ENCODE measurements at places on chromosomes 11 and 22.

GRCh38 chr22:17114173-17114897, 6.8 kb downstream of the TMEM121B start:
- DNase-seq = no peak

DNA sequence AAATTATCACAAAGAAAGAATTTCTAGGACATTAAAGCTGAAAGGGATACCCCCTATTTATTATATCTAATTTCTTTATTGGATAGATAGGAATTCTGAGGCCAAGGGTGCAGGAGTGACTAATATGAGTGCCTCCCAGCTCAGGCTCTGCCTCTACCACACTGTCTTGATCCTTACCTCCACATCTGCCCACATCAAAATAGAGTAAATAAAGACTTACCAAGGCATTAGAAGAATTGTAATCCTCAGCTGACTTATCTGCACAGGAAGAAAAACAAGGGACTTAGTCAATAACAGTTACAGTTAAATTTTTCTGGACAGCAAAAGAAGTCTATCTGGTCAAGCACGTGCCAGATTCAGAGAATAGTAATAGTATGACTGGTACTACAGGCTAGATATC, 72.6 kb upstream of the GDPD4 start:
- DNase-seq = no peak

DNA sequence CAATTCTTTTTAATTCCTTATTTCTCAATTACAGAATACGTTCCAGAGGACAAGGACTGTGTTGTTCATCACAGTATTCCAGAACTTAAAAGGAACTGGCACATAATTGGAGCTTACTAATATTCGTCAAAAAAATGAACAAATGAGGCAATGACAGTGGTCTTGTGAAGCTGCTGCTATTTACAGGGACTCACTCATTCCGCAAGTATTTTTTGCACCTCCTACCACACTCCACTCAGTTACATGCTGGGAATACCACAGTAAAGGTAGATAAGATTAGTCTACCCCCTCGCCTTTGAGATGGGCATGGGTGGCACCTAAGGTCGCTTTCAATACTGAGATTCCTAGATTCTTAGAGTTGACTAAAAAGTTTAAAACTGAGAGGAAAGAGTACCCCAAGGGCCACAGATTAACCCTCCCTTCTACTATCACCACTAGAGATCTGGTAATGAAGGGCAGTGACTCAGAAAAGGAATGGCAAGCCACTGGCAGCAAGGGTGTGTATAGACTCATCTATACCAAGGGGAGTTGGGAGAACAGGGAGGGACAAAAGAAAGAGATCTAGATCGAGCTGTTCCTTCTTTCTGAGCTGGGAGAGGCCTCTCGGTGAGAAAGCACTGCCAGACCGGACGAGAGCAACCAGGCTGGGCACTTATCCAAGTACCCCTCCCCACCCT, 85.0 kb downstream of the RPL27A start:
- no peak for DNase-seq

DNA sequence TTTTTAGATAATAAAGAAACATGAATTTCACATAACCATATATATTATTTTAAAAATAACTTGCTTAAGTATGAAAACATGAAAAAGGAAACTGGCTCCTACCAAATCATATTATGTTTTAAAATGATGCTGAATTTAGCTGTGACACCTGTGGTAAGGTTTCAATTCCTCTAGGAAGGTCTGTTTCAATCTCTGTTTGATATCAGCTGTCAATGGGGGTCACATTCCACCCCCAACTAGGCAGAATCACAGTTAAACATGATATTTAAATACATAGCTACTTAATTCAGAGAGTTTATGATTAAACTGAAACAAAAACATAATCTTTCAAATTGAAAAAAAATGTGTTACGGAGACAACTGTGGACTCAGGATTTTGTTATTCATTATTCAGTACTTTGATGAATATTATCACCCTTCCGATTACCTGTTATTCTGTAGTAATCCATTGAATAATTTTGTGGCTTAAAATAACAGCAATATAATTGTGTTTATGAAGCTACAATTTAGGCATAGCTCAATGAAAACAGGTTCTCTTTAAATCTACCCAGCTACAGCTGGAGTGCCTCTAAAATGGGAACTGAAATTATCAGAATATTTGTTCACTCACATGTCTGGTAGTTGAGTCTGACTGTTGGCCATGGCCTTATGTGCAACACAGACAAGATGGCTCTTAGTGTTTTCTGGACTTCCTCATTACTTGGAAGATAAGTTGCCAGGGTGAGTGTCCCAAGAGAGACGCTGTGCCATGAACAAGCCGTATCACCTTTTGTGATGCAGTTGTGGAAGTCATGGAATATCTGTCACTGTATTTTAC, 244.6 kb upstream of the ANO3 start:
- DNase-seq = no peak

DNA sequence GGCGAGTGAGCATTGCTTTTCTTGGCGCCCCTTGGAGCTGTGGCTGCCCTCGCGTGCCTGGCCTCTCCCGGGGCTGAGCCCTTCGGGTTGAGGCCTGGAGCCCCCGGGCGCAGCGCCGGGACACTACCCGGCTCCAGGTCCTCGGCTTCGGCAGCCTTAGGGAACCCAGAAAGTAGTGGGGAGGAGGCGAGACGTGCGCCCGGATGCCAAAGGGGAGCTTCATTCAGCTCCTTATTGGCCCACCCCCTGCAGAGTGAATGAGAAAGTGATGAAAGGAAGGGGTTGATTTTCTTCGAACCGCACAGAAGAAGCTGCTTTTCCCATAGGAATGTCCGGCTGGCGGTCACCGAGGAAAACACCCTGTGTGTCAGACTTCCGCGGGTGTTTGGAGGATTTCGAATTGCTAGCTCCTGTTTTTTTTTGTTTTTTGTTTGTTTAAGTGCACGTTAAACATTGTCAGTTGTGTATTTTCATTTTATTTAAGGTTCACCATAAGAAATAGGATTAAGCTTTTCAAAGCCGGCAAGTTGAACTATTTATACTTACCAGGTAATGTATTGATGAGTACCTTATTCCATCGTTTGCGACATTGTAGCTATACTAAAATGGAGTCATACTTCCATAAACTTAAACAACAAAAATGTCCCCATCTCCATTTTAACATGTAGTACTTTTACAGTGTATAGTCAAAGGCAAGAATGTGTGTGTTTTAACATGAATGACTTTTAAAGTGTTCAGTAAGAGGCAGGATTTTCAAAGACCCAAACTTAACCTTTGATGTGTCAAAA, 841 bp upstream of the EIF4G2 start:
- peak; percentile 62 for DNase-seq

GRCh38 chr11:18844753-18845367, 53.3 kb upstream of the PTPN5 start:
- peak; percentile 12 for DNase-seq

DNA sequence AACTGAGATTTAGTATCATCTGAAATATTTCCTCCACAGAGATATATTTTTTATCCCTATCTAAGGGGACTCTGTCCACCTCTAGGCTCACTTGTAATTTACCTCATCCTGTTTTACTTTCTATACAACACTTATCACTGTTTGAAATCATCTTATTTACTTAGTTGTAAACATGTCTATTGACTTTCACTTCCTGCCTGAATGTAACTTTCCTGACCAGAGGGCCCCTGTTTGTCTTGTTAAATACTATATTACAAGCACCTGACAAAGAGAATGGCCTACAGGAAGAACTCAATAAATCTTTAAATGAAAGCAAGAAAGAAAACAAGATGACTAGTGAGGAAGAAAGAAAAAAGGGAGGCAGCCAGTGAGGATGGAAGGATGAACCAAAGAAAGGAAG, 1727.5 kb downstream of the LRRC4C start:
- no peak for DNase-seq

- no peak for DNase-seq
These were observed 27.2 kb downstream of the PHLDB1 start for GRCh38 chr11:118634431-118635236.

DNA sequence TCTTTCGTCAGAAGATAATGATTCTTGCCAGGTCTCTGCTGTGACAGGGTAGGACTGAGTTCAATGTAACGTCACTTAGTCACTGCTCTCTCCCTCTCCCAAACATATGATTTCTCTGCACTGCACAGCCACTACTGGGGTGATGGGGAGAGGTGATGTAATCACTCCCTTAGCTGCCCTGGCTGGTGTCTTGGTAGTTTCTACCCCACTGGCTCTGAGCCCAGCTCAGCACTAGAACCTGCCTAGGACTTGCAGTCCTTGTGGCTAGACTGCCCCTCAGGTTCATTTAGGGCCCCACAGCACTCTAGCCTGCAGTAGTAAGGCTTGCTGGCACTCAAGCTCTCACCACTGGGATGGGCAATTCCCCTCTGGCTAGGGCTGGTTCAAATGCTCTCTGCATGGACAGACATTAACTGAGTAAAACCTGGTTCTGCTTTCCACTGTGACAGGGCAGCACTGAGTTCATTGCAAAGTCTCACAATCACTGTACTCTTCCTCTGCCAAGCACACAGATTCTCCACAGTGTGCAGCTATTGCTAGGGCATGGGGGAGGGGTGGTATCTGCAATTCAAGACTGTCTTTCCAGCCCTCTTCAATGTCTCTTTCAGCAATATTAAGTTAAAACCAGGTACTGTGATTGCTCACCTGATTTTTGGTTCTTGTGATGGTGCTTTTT, 571.4 kb upstream of the FAT3 start:
- DNase-seq = no peak

DNA sequence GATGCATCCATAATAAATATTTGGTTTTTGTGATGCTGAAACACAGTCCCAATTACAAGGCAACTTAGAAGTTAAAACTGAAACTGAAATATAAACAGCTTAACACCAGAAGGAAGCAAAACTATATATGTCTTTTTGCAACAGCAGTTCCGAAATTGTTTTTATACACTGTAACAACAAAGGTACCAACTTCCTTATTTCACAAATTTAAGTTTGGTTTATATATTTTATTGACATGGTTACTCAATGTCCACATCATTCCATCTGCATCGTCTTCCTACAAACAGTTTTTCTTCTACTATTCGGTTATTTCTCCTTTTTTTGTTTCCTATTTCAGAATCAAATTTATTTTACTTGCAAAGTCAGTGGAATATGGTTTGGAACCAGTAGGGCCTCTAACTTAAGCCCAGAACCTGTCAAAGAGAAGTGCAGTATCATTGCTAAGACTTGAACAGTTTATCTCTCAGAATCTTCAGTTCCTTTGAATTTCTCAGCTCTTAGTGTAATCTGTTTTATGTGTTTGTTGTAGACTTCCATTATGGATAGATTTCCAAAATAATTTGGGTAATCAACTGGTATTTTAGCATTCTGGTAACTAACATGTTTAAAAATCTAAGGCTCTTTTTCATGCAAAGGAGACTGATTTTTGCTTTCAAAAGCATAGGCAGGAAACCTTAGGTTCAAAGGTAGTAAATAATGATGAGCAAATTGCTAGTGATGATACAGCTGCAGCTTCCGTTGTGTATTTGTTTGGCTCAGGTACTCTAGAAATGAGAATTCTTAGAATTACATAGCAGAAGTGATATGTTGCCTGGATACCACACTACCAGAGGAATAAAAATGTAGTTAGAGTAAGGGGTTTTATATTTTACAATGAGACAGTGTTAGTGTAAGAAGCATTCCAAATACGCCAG, 8.2 kb upstream of the HSPA8 start:
- DNase-seq = peak; percentile 59

DNA sequence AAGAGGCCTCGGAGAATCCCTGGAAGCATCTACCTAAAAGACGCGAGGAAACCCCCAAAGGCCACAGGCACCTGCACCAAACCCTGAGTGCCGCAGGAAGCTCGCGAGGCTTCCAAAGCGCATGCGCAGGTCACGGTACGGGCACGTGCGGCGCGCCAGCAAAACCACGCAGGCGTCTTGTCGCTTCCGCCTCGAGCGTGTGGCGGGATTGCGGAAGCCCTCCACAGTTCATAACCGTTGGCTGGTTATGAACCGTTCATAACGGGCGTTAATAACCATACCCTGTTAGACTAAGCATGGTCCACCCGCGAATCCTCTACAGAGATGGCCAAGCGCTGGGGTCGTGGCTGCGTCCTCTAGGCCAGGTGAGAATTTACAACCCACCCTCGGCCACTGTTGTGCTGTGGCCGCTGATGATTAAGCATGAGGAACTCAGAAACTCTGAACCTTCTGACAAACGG, 46.4 kb downstream of the MORC2 start:
- DNase-seq = peak; percentile 80

DNA sequence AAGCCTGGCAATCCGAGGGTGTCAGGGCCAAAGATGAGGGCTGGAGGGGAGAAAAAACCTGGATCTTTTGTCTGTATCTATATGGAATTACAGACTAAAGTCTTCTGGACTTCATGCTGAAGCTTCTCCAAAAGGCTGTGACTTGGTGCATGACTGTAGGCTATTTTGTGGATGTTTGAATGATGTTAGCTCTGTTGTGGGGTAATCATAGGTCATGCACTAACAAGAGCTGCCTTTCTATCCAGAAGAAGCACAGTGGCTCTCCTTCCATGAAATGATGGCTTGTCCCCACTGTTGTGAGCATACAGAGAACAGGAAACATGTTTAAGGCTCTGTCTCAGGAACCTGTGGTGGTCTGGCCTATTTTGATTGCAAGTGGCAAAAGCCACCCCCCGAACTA, 263.3 kb upstream of the PLET1 start:
- DNase-seq = peak; percentile 40

- no peak for DNase-seq
These were observed 20.9 kb upstream of the ATXN10 start for GRCh38 chr22:45650721-45651120.

GRCh38 chr11:92845805-92846204, 123.6 kb upstream of the MTNR1B start:
- DNase-seq = no peak

DNA sequence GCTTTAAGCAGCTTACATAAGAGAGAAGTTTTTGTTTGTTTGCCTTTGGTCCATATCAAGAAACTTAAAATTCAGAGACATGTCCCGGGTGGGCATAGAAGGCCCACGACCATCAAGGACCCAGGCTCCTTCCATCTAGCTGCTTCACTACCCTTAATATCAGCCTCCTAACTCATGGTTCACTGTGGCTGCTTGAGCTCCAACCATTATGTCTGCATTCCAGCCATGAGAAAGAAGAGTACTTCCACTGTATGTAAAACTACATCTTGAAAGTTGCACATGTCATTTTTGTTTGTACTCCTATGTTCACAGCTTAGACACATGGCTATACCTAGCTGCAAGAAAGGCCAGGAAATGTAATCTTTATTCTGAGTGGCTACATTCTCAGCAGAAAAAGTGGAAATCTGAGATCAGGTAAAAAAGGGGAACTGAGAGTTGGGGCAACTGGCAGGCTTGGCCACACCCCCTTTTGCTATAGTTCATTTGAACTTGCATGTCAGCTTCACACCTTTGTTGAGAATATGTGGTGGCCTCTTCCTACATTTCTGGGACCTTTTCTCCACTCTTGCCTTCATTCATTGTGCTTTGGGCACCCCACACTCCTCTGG, 81.3 kb upstream of the TP53I11 start:
- peak; percentile 34 for DNase-seq

GRCh38 chr11:64643920-64644646, 53.1 kb downstream of the SLC22A12 start:
- no peak for DNase-seq
